ENCODE measurements at places on chromosomes 5 and 9.

- DNase-seq, result no peak
These were observed 33.9 kb upstream of the MAN2A1 start for GRCh38 chr5:109655841-109656240.

- peak; percentile 78 for DNase-seq
These were observed 1.1 kb upstream of the SEMA4D start for GRCh38 chr9:89498852-89499480.

DNA sequence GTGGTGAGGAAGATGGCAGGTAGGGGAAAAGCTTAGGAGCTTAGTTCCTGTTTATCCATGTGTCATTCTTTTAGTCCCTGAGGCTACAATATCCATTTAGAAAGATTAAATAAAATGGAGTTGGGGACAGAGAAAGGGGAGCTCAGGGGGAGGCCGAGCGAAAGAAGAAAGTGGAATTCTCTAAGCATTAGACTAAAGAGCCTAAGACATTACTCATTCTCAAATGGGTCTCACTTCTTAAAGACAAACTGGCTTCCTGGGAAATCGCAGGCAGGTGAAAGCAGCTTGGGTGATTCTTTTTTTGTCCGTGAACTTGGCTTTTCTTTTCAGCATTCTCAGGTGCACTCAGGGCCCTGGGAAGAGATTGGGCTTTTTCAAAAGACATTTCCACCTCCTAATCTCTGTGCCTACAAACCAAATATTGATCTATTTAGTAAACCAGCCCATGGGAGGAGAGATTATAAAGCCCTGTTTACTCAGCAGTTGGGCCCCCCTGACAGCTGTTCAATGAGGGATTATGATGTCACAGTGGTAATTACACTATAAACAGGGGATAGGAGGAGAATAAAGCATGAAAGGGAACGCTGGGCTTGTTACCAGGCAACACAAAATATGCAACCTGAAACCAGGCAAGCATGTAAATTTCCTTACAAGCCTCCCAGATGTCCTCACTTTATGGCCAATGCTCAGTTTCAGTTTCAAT is 584.0 kb downstream of the ACTL7B start:
- no peak for DNase-seq

DNA sequence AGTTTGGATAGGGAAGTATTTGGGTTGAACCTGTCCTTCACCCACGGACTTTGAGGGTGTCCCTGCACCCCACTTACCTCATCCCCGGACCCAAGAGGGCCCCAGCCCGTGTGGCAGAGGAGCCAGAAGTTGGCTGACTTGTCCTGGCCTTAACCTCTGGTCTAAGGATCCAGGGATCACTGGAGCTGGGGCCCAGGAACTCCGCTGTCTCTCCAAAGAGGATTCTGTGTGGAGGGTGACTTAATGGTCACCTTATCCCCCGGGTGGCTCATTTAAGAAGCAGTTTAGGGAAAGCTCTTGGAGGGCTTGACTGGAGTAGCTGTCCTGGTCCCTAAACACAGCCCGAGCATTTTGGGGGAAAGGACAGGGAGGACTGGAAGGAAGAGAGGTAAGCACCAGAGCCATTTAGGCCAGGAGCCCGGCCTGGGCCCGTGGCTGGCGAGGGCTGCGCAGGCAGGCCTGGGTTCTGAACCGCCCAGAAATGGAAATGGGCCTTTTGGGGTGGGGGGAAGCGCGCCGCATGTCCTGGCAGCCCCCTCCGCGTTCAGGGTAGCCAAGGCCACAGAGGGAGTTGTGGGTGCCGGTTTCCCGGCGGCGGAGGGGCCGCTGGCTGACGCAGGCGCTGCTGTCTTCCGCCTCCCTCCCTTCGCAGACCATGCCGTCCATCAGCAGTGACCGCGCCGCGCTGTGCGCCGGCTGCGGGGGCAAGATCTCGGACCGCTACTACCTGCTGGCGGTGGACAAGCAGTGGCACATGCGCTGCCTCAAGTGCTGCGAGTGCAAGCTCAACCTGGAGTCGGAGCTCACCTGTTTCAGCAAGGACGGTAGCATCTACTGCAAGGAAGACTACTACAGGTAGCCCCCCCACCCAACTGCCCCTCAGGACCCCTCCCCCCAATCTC is 2.0 kb downstream of the LHX2 start:
- no peak for DNase-seq

- DNase-seq, result peak; percentile 66
These were observed 35.7 kb upstream of the NTNG2 start for GRCh38 chr9:132125944-132126679.

DNA sequence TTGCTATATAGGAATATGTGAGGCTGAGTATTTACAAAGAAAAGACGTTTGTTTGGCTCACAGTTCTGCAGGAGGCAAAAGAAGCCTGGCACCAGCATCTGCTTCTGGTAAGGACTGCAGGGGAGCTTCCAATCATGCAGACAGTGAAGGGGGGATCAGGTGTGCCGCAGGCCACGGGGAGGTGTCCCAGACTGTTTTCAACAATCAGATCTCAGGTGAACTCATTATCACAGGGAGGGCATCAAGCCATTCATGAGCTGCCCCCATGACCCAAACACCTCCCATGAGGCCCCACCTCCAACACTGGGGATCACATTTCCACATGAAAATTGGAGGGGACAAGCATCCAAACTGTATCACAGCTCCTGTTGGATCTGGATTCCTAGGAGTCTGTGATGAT is 30.4 kb upstream of the TRIM14 start:
- no peak for DNase-seq

DNA sequence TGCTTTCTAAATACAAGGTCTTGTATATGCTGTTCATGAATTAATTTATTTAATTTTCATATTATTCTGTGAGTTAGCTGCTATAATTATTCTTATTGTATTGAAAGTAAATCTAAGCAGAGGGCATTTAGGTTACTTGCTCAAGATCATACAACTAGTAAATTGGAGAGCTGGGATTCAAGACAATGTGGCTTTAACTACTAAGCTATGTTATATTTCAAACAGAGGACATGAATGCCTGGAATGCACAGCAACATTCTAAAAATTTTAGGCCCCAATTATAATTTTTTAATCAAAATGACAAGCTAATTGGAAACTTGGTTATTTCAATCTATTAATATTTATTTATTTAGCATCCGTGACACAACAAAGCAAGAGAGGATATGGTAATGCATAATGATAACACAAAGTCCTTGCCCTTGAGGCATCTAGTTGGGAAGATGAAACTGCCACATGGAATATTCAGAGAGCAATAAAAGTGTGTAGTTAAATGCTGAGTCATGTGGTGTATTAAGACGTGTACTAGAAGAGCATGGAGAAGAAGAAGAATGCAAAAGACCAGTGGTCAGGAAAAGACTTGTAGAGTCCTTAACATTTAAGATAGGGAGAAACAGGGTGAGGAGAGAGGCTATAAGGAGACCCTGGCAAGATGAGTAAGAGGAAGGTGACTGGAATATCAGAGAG is 24.4 kb downstream of the CTXN3 start:
- DNase-seq, result no peak

- DNase-seq, result no peak
These were observed 136.8 kb downstream of the TLE1 start for GRCh38 chr9:81552581-81552991.

GRCh38 chr5:54291498-54291897 is 18.9 kb downstream of the ARL15 start:
- DNase-seq, result no peak

GRCh38 chr5:121273833-121274433 is 577.7 kb upstream of the FTMT start:
- no peak for DNase-seq

GRCh38 chr9:134560206-134560605 is 81.4 kb upstream of the COL5A1 start:
- no peak for DNase-seq

DNA sequence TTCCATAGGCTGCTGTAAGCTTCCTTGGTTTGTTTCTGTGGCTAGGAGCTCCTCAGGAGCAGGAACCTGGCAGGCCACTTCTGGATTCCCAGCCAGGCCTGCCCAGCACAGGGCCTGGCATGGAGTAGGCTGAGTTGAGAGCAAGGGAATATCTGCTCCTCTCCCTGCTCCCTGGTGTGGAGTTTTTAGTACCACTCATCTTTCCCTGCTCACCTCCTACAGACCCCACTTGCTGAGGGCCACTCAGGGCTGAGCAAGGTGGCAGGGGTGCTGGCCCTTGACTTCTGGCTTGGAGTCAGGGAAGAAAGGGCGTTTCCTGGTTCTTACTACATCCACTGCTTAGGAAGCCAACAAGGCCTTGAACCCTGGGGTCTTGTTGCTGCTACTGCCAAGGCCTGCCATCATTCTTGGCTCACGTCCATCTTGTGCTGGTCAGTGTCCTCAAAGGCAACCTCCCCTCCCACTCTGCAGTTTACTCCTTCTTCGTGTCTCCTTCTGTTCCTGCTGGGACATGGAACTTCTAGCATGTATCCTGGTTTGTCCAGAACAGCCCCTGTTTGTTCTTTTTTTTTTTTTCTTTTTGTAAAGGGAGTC is 54.9 kb downstream of the PSD2 start:
- no peak for DNase-seq

DNA sequence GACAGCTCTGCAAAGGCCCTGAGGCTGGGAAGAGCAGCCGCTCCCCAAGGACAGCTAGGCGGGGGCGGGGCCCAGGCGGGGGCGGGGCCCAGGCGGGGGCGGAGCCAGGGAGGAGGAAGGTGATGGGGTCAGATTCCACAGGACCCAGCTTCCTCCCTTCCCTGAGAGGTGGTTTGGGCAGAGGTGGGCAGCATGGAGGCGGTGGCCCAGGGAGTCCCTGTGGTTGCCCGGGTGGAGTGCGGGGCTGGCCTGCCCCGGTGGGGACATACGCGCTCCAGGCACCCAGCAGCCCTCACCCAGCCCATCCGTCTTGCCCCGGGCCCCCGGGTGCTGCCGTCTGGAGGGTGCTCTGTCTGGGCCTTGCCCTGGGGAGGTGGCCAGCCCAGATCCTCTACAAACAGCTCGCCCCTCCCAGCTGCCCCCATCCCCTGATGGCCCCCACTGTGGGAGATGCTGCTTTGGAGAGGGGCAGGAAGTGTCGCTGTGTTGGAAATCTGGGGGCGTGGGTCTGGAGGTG is 11.0 kb upstream of the RNU6ATAC start:
- DNase-seq, result no peak

DNA sequence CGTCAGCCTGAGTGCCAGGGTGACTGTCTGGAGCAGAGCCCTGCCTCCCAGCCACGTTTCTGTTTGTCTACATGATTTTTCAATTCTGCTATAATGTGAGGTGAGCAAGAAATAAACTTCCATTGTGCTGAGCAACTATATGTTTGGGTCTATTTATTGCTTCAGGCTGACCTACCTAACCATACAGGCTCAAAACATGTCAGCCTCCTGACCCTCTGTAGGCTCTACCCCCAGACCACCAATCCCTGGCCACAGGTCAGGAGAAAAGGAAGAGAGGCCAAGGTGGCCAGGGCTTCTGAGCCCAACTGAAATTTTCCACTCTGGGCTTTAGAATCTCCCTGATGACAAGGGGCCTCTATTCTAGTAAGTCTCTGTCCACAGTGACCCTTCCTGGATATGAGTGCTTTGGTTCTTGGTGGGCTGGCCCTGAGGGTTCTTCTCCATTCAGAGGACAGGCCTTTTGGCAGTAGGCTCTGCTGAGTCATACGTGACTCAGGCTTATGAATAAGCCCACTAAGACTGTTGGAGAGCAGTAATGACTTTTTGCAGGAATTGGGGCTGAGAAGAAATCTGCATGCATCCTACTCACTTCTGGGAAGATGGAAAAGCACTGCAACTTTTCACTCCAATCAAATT is 117.2 kb upstream of the TBCA start:
- DNase-seq, result no peak
